ENCODE measurements at places on chromosomes 16 and 17.
A peak's percentile ranks its signal among the peaks of the same experiment; 100 is the strongest.

- no peak for DNase-seq
Observed at GRCh38 chr17:31663576-31663975, 195.5 kb downstream of the COPRS start.

- DNase-seq, result no peak
Observed at GRCh38 chr16:50248845-50249244, 17.5 kb upstream of the ADCY7 start.

DNA sequence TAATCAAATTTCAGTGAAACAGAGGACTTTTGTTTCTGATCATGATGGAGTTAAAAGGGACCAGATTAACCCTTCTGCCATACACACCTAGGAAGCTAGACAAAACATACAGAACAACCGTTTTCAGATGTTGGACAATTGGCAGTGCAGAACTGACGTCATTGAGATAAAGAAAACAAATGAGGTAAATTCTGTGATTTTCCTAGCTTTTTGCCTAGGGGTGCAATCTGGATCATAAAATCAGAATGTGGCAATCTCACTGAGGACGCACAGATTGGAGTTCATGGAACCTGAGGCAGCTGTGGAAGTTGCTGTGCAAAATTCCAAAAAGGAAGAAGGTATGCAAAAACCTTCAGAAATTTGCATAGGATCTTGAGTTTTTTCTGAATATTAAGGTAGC lies 15.0 kb upstream of the USP32 start:
- no peak for DNase-seq

GRCh38 chr16:67961551-67961957 lies 6.9 kb downstream of the SLC12A4 start:
- DNase-seq, result no peak

- DNase-seq, result no peak
Observed at GRCh38 chr16:89507214-89507833, 879 bp upstream of the SPG7 start.

GRCh38 chr17:67353929-67354574 lies 12.3 kb downstream of the PSMD12 start:
- no peak for DNase-seq

GRCh38 chr17:16328997-16329396 lies 24.3 kb downstream of the CENPV start:
- DNase-seq, result no peak

DNA sequence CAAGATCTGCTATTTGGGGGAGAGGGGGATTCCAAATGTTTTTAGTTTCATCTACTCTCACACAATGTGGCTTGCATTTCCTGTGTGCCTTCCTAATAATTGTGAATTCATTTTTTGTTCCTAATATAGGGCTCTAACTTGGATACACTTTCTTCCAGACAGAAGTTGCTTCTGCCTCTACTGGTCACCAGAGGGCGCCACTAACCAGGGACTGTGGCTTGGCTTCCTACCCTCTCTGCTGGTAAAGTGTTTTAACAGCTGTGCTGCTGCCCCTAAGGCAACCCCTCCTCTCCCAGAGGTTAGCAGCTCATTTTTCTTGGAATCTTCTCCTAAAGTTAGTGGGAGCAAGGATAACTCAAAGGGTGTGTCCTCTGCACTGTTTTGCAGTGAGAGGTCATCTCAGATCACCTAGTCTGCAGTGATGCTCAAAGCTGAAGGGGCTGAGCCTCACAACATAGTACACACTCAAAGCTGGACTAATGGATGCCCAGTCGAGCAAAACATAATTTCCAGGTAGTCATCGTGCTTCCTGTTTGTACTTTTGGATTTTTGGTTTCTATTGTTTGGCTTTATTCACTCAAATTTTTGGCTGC lies 5.0 kb upstream of the PRSS54 start:
- DNase-seq, result no peak

GRCh38 chr16:78538919-78539318 lies 439.5 kb downstream of the WWOX start:
- no peak for DNase-seq

DNA sequence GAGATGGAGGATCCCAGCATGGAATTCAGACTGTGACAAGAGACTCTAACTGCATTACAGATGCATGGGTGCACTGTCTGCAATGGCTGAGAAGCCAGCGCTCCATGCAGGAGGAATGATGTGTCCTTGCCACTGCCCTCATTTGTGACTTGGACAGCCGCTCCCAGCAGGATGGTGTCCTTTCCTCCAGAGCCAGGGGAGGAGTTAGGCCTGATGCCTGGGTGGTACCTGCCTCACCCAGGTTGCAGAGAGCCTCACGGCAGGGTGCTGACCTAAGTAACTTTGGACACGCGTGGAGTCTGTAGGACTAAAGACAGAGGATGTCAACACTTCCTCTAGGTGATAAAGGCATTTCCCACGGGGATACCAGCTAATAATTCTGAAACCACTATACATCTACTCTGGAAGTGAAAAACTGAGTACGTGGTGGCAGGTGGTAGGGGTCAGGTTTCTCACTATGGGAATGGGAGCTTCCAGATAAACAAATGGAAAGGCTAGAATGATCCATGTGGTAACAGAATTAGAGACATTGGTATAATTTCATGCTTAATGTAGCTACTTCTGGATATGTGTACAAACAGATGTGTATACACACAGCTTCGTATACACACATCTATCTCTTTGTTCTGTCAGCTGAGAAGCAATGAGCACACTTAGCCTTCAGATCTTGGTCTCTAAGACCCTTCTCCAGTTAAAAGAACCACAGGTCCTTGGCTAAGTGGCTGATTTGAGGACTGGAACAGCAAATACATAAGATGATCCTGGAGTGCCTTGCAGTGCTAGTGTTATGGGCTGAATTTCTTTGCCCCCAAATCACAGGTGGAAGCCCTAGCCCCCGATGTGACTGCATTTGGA lies 13.7 kb upstream of the CSNK1D start:
- DNase-seq, result no peak

DNA sequence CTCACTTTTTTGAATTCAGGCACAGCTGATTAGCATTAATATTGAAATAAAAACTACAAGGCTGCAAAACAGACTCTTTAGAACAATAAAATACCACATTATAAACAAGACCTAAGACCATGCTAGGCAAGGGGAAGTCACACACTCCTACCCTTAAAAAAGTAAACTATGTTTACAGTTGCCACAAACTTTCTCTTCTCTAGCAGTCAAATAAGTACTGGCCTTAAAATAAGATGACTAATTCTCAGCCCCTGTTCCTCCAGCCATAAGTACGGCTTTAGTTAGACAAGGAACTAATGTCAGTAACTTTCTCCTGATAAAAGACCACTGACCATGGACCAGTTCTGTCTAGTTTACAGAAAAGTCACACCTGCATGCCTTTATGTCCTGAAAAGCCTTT lies 19.5 kb upstream of the CPHXL start:
- no peak for DNase-seq

GRCh38 chr17:56808503-56808902 lies 25.2 kb downstream of the C17orf67 start:
- DNase-seq, result no peak

- no peak for DNase-seq
Observed at GRCh38 chr17:62045517-62045916, 19.6 kb downstream of the MED13 start.

- no peak for DNase-seq
Observed at GRCh38 chr16:8293413-8293812, 296.9 kb downstream of the TMEM114 start.

DNA sequence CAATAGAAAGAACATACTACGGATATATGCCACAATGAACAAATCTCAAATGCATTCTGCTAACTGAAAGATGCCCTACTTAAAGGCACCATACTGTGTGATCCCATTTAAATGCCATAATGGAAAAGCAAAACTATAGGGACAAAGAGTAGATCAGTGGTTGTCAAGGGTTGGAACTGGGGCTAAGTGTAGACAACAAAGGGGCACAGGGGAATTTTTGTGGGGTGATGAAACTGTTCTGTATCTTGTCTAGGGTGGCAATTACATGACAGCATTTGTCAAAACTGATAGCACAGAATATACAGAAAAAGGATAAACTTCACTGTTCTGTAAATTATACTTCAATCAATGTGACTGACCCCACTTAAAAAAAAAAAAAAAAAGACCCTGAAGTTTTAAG lies 17.7 kb downstream of the GFOD2 start:
- no peak for DNase-seq

- DNase-seq, result peak; percentile 41
Observed at GRCh38 chr16:27238016-27238587, 30.5 kb downstream of the NSMCE1 start.

DNA sequence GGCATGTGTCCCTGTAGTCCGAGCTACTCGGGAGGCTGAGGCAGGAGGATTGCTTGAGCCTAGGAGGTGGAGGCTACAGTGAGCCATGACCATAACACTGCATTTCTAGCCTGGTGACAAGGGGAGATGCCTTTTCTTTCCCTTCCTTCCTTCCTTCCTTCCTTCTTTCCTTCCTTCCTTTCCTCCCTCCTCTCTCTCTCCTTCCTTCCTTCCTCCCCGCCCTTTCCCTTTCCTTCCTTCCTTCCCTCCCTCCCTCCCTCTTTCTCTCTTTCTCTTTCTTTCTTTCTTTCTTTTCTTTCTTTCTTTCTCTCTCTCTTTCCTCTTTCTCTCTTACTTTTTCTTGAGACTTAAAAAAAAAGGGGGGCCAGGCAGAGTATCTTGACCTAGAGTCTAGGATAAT lies 3.1 kb upstream of the CEP20 start:
- DNase-seq, result no peak

DNA sequence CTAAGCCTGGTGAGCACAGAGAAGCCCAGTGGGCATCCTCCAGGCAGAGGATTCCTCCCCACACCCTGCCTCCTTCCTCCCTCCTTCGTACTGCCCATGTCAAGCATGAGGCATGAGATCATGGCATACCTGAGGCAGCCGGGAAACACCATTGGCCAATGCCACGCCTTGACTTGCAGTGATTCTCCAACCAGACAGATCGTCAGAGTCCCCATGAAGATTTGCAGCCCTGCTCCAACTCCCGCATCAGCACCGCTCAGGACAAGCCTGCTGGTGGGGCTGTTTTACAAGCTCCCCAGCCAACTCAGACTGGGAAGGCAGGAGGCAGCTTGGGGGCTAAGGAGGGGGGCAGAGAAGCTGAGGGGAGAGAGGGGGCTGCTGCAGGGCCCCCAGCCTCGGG lies 2.9 kb upstream of the KRT16 start:
- DNase-seq, result no peak

- no peak for DNase-seq
Observed at GRCh38 chr17:58913971-58914769, 158.5 kb downstream of the PPM1E start.

DNA sequence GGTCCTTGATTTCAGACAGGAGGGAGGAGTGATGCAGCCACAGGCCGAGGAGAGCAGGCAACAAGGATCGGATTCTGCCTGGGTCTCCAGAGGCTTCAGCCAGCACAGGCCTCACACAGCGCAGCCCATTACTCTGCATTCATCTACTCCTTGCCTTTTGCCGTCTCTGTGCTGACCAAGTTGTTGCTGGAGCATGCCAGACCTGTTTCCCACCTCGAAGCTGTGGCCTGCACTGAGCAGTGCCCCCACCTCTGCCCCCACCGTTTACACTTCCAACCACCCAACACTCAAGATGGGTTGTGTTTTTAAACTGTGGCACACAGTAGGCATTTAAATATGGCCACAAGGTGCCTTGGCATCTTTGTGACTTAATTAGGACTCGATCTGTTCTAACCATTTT lies 1.3 kb downstream of the PRM2 start:
- DNase-seq, result no peak
